ENCODE measurements at places on chromosomes 7 and 10.
A peak's percentile ranks its signal among the peaks of the same experiment; 100 is the strongest.

DNA sequence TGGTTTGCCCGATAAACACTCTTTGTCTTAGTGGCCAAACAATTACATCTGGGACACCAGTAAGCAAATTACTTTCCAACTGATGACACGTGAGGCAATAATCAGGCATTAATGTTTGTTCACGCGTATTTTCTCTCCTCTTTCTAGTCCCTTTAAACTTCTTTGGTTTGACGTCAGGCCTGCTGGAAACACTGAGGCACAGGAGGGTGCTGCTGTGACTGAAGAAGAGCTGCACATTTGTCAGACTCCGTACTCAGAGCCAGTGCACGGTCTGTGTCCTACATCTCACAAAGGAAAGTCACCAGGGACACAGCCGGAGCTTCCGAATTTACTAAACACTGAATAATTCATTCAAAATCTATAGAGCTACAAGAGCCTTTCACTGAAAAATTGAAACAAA, 57.6 kb upstream of the ANAPC16 start:
- no peak for DNase-seq

DNA sequence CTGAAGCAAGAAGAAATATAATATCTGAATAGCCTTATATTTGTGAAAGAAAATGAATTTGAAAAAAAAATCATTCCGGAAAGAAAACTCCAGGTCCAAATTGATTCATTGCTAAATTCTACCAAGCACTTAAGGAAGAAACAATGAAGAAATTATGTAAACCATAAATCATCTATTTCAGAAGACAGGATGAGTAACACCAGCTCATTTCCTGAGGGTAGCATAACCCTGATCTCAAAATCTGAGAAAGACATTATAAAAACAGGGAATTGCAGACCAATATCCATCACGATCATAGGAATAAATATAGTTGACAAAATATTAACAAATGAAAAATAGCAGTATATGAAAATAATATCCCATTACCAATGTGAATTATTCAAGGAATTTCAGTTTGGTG, 70.1 kb upstream of the RAB18 start:
- DNase-seq = no peak

- DNase-seq = no peak
Measured at GRCh38 chr7:6646465-6646864, 9.3 kb downstream of the ZNF316 start.

- DNase-seq = no peak
Measured at GRCh38 chr7:43721193-43721806, 8.0 kb downstream of the COA1 start.

DNA sequence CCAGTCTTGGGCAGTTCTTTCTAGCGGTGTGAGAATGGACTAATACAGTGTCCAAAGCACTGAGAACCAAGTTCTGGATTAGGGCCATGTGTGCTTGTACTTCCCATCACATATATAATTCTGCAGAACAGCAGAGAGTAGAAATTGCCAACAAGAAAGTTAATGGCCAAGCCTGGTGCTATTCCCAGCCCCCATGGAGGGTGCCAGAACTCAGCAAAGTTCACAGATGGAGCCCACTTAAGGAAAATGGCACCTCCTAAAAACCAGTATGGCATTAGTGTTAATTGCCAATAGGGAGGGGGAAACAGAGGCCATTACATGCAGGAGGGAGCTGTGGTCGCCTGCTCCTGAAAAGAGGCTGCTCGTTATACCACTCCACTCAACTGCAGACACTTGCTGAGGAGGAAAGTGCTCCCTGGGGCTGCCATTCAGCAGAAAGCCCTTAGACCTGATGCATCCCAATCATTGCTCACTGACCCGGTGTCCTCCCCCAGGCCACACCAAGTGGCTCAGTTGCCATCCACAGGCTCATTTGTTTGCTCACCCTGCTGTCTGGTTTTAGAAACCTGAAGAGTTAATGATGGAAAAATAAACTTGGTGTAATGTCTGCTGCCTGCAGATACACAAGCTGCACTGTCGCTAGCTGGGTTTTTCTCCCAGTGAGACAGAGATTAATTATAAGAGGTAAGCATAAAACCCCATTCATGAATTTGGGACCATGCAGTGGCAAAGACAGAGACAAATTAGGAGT, 280.6 kb downstream of the GFRA1 start:
- no peak for DNase-seq

DNA sequence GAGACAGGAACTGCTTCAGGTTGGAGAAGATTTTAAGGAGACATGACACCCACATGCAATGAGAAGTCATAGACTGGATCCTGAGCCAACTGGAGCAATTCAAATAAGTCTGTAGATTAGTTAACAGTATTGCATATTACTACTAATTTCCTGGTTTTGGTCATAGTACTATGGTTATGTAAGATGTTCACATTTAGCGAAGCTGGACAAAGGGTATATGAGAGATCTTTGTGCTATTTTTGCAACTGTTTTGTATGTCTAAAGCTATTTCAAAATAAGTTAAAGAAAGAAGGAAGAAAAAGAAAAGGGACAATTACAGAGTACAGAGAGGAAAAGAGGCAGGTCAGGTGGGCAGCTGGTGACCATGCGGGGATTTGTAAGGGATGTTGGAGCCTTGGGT, 116.5 kb upstream of the SVIL start:
- DNase-seq = no peak

DNA sequence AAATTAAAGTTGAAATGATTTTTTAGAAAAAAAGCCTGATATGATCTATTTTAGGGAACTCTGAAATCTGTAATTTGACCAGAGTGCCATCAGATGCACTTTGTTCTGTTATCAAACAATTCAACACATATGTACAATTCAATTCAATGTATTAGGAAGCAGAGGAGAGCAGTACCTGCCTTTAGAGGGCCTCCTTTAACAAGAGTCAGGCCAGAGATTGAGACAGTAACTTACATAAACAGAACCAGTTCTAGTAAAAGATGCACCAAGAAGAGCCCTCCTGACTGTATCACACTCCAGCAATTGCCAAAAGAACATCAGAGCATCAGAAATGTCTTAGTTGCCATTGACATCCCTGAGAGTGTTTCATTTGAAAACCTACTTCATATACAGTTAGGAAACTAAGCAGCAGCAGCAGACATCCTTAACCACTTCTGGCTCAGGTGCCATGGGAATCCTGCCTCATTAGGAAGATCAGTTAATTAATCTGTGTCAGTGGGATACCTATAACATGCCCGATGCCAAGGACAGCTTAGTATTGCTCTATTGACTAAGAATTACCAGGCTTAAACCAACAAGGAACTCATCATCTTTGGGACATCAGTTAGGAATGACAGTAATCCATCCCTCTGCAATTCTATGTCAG, 1222.6 kb upstream of the LRRN3 start:
- no peak for DNase-seq

DNA sequence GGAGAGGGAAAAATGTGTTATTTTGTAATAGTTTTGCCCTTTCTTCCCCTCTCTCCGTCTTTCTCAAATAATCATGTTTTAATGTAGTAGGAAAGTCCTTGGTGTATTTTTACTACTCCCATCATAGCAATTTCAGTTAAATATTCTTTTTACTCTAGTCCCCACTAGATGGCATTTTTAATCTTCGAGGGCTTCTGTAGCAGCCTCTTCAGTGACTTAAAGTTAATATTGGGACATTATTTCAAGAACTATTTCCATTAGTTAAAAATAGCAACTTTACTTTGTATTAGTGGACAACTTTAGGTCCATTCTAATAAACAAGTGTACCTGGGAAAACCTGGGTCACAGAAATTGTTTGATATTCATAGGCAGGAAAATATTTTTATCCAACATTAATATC, 23.0 kb downstream of the EDRF1 start:
- no peak for DNase-seq

DNA sequence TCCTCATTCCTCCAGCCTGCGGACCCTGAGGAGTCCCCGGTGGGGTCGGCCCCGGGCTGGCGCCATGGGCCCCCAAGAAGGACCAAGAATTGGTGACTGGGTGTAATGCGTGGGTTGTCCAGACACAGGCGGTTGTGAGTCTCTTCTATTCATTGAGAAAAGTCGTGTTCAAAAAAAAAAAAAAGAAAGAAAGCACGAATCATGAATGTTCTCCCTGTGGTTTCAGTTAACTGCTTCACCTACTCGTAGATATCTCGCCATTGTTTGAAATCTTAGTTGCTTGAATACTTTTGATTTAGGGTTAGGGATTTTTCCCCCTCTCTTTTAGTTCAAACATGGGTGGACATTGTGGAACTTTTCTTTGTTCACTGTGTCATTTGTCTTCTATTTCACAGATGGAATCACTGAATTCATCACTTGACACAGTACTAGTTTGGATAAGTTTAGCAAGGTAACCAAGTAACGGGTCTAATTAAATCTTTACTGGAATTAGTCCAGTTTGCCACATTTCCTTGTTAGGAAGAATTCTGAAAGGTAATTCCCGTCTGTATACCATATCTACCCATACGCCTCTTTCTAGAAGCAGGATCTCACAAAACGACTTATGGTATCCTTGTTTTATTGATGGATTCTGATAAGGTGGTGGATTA, 775 bp downstream of the STARD3NL start:
- no peak for DNase-seq

DNA sequence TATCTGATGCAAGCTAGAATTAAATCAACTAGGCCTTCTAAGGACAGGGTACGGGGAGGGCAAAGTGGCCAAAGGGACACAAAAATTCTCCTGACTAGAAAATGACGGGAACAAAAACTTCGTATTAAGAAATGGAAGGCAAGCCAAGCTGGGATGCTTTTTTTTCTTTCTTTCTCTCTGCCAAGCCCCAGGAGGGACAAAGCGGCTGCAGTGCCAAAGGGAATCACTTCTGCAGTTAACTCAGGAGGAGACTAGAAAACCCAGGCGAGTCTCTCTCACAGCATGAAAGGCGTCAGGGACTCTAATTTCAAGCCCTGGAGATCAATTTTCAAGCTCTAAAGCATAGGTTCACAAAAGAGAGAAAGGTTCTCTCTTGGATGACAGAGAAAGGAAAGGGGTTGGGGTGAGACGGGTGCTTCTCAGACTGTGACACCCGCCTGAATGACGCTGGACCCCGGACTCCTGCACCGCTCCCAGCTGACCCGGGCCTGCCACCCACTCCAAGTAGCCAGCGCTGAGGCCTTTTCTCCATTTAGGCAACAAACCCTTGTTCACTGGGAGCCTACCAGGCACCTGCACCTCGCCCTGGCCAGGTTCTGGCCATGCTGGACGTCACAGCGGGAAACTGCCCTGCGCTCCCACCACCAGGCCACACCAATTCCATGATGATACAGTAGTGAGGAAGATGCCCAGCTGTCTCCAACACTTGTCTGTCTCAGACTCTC, 56.5 kb downstream of the KIAA1549 start:
- no peak for DNase-seq

- peak; percentile 52 for DNase-seq
Measured at GRCh38 chr10:32367793-32368453, 21.0 kb upstream of the EPC1 start.

Data from stimulated activated CD4-positive, alpha-beta T cell treated with anti-CD3 and anti-CD28 coated beads, Interleukin-15, amount 100 ng/mL, for 1 hour (primary cell).